ENCODE measurements at places on chromosomes 11 and 22. TPM values are rescaled to one million over a fixed set of nuclear protein-coding genes. Genes with fewer than 3 reads are reported as not detected.

The IFT27 gene
- total RNA-seq, result 23.8 TPM

The ENTHD1 gene
- not detected for total RNA-seq

The ADM gene
- 131 TPM for total RNA-seq

The C11orf91 gene
- total RNA-seq, result not detected

The TRAF6 gene
- 7.6 TPM for total RNA-seq

The RIMBP3B gene
- total RNA-seq, result under 0.01 TPM

The CABP4 gene
- not detected for total RNA-seq

The SYCE3 gene
- total RNA-seq, result not detected

The DERL3 gene
- total RNA-seq, result not detected

The SLC22A6 gene
- not detected for total RNA-seq

The IL17REL gene
- not detected for total RNA-seq

The MAPK8IP1 gene
- total RNA-seq, result 27.8 TPM

The MS4A6E gene
- not detected for total RNA-seq

The SMC1B gene
- not detected for total RNA-seq

The SAA1 gene
- total RNA-seq, result not detected

The LMNTD2 gene
- total RNA-seq, result 0.39 TPM

The AGBL2 gene
- total RNA-seq, result 0.78 TPM

The POLA2 gene
- total RNA-seq, result 11.7 TPM

Measured in epithelial cell of alveolus of lung (primary cell).